ENCODE measurements at places on chromosomes 11 and 22.

DNA sequence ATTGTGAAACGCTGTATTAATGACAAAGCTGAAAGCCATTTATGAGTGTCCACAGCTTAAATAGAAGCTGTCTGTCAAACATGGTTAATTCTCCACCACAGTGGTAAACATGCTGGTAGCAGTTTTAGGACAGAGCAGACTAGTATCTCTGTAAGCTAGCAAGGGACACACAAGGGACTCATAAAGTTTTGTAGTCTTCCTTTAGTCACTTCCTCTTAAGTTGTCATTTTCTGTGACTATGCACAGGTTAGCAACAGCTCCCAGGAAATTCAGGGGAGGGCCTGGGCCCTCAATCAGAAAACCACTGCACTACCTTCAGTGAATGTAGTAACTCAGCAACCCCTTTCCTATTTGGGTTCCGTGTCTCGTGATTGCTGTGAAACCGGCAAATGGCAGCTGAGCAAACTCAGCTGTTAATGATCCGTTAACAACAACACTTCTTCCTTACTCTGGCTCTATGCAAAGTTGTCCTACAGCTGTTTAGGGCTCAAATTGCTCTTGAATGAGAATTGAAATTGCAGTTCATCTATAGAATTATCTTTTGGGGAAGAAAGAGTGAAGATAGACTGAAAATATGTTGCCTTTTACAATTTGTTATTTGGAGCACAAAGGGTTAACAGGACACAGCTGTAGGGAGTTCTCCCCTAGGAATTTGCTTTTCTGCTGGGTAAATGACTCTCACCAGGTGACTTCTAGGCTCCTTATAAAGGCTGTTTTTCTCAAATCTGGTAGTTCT lies at the start of gene MMP26:
Gene MMP26, plus strand, starts transcription at position 731 of the 736 bp plus-strand sequence.
- DNase-seq, result no peak

DNA sequence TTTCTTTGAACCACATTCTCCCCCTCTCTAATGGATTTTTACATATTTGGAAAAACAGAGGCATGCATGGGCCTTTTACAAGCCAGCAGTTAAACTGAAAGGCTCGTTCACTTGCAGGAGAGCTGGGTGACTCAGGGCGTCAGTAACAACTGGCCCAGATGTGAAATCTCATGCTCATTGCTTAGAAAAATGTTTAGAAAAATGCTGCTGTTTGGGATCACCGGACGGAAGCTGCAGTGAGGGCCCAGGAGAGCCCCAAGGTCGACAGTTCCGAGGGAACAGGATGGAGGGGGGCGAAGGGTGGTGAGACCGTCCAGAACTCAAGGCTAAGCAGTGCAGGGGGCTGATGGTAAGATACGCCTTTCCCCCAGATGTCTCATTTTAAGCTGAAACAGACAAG lies 41.7 kb upstream of the SMTN start:
- no peak for DNase-seq

- DNase-seq, result no peak
Measured at GRCh38 chr22:47452184-47452583, 689.7 kb downstream of the TBC1D22A start.

DNA sequence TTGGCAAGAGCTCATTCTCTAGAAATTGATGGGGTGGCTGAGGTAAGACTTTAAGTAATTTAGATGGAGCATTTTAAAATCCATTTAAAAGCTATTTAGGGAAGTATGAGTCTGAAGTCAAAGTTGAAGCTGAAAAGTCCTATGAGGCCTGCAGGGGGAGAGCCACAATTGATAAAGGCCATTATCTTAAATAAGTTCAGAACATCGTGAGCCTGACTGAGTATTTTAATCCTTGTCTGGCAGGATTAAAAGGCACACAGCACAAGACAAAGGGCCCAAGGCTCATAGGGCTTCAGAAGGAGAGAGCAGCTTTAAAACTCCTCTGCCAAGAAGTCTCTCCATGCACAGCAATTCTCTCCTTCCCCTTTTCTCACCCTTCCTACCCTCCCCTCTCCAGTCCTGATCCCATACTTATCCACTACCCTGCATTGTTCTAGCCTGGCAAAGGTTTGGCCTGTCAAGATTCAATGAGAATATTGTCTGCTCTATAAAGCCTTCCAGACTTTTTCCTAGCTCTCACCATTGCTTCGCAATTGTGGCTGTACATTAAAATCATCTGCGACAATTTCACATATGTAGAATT lies 1312.9 kb downstream of the FAM181B start:
- DNase-seq, result no peak

DNA sequence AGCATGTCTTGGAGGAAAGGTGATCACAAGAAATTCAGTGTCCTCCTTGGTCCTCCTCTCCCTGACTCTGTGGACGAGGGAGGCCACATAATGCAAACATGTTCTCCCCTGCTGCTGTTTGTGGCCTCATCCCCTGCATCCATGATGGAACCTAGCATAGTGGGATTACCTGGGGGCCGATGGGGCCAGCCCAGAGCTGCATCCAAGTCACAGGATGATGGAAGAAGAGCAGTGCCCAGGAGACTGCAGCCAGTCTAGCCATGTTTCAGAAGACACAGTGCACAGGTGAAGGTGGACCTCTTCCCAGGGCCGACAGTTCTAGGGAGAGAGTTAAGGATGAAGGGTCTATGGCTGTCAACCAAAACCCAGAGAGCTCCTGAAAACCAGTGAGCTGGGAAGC lies 213.6 kb upstream of the B3GAT1 start:
- DNase-seq, result no peak

GRCh38 chr11:88337987-88338668 lies 592 bp upstream of the CTSC start:
- no peak for DNase-seq

DNA sequence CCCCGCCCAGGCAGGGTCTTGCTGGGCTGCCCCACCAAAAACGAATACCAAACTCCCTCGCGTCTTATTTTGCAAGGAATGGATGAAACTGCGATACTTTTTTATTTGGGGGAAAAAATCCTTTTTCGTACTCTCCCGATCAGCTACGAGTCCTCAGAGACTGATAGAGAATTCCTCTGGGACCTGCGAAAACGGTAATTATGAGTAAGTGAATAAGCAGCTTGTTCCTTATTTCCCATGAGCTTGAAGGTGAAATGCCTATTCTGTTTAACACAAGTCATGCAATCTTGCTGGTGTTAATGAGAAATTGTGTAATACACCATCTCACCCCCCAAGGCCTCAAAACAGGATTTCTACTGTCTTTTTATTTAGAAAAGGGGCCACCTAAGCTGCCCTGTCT lies 5.5 kb downstream of the GRK3 start:
- no peak for DNase-seq

GRCh38 chr11:45710561-45710960 lies 45.1 kb upstream of the CHST1 start:
- no peak for DNase-seq
